ENCODE measurements at places on chromosomes 1 and 21. TPM values are rescaled to one million over a fixed set of nuclear protein-coding genes. Genes with fewer than 3 reads are reported as not detected.

The KLF17 gene
- total RNA-seq = not detected

The HLX gene
- 0.74 TPM for total RNA-seq

The VSIG8 gene
- total RNA-seq = not detected

The KIF14 gene
- total RNA-seq = 0.22 TPM

The SLC35D1 gene
- 5.3 TPM for total RNA-seq

The UBL4B gene
- total RNA-seq = not detected

The RIMS3 gene
- 0.56 TPM for total RNA-seq

The WDR64 gene
- total RNA-seq = not detected

The KRTAP10-11 gene
- not detected for total RNA-seq

The CHIA gene
- not detected for total RNA-seq

The PRR9 gene
- total RNA-seq = not detected

The LEMD1 gene
- not detected for total RNA-seq

The CLDN8 gene
- not detected for total RNA-seq

- no peak for DNase-seq
Observed at GRCh38 chr1:47579809-47580208, 142.0 kb downstream of the FOXD2 start.

DNA sequence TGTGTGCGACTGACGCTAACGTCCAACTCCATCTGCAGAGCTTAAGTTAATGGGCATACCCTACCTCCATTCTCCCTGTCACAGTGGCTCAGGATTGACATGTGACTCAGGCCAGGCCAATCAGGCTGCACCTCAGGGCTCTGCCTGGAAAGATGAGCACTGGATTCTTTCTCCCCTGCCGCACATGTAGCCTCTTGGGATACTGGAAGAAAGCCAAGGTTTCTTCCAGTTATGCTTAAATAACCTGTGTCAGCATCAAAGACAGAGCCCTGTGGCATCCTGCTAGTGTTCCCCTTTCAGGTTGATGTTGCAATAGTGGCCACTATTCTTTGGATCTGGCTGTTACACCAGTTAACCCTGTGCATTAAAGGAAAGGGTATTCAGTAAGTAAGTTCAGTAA, 55.0 kb upstream of the SYT6 start:
- no peak for DNase-seq

- no peak for DNase-seq
Observed at GRCh38 chr21:44736291-44737004, 25.1 kb upstream of the TSPEAR start.

- DNase-seq = no peak
Observed at GRCh38 chr1:53568540-53568939, 109.3 kb downstream of the DMRTB1 start.

GRCh38 chr1:77876884-77877283, 11.5 kb upstream of the NEXN start:
- no peak for DNase-seq

DNA sequence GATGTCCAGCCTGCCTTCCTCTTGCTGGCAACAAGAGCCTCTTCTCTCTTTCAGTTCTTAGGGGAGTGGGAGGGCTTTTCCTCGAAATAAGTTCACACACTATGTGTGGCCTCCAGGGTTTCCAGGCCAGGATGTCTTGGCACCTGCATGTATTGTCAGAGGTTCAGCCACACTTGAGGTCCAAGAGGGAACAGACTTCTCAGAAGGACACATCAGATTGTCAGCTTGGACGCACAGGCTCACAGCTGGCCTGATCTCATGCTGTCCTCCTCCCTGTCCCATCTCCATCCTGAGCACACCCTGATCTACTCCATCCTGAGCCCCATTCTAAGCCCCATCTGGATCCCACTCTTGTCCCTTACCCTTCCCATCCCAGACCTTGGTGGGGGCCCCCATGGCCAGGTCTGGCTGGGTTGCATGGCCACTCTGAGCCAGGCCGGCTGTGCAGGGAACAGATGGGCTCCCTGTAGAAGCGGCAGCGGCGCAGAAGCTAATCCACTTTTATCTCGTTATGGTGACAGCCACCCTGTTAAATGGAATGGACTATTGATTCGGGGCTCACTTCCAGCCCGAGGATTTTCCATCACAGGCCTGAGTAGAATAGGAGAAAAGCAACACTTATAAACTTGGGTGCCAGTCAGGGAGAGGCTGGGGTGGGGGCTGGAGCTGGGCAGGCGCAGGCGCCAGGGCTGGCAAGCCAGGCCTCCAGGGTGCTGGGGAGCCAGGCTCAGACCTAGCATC, 85.1 kb upstream of the CSF3R start:
- DNase-seq = no peak

- DNase-seq = no peak
Observed at GRCh38 chr1:17795081-17795809, 40.1 kb downstream of the ACTL8 start.

- DNase-seq = no peak
Observed at GRCh38 chr1:167293057-167293456, 72.4 kb downstream of the POU2F1 start.

- no peak for DNase-seq
Observed at GRCh38 chr1:81379430-81379829, 421.3 kb upstream of the ADGRL2 start.

DNA sequence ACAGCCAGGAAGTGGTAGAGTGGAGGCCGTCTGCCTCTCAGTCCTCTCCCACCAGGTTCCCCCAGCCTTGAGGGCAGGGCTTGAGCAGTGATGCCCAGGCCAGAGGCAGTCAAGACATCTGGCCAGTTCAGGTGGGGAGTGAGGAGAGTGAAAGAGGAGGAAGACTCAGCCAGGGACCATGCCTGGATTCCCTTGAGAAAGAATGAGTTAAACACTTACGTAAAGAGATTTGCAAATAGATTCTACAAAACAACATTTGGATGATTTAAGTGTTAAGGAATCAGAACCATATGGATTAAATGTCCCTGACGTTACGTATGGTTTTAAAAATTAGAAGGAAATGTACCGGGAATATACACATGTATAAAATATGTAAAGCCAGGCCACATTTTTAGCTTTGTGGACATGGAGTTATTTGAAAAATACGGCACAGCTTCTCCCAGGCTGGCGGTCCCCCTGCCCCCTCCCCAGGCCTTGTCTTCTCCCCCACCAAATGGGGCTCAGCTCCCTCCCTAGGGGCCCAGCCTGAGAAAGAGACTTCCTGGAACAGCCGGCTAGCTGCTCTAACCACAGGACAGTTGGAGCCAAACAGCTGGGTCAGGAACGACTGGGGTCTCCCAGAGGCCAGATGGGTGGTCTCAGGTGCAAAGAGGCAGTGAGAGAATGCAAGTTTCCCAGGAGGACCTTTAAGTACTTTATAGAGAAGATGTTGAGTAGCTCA, 188.3 kb upstream of the EDN2 start:
- DNase-seq = no peak

DNA sequence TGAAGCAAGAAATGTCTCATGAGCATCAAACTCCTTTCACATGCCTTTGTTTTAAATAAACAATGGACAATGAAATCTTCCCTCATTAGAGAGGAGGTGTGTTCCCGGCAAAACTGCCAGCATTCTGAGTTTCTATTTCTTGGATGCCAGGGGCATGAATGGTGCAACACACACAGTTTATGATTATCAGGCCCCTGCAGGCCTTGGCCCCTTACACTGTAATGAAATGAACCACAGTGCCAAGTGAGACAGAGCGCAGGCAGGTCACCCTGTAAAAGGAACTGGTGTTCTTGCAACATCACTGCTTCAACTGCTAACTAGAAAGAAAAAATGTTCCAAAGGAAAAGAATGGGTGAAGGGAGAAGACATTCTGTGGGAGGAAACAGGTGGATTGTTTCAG, 3.8 kb upstream of the PIGC start:
- DNase-seq = no peak

- DNase-seq = no peak
Observed at GRCh38 chr1:78104322-78104721, 58.6 kb downstream of the GIPC2 start.

GRCh38 chr1:9990944-9991343, 6.1 kb upstream of the RBP7 start:
- no peak for DNase-seq

DNA sequence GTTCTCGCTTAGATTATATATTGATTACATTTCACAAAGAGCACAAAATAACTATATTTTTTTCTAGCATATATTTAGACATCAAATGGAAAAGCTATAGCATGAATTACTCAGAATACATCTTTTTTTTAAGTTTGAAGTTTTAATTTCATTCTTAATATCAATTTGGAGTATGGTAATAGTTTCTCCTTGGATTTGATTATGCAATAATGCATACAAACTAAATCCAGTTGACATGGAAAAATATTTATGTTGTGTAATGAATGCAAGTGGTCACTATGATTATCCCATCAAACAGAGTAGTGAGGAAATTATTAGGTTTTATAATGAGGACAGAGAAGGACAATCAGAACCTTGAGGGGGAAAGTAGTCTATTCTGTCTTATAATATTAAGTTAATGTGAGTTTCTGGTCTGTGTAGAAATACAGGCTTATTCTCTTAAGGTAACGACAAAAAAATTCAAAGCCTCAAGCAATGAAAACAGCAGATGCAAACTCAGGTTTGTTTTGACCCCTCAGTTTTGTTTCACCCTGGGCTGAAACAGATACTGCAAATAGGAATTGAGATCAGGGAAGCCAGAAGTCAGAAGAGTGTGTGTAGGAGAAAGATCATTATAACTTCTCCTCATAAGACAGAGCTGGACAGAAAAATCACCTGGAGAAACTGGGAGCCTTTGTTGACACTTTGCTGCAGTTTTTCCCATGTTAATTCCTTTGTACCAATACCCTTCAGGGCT, 23.7 kb downstream of the LRRC8B start:
- DNase-seq = no peak

- no peak for DNase-seq
Observed at GRCh38 chr1:194795917-194796593, 1609.6 kb upstream of the B3GALT2 start.

- no peak for DNase-seq
Observed at GRCh38 chr21:25175938-25176337, 431.3 kb downstream of the MRPL39 start.

DNA sequence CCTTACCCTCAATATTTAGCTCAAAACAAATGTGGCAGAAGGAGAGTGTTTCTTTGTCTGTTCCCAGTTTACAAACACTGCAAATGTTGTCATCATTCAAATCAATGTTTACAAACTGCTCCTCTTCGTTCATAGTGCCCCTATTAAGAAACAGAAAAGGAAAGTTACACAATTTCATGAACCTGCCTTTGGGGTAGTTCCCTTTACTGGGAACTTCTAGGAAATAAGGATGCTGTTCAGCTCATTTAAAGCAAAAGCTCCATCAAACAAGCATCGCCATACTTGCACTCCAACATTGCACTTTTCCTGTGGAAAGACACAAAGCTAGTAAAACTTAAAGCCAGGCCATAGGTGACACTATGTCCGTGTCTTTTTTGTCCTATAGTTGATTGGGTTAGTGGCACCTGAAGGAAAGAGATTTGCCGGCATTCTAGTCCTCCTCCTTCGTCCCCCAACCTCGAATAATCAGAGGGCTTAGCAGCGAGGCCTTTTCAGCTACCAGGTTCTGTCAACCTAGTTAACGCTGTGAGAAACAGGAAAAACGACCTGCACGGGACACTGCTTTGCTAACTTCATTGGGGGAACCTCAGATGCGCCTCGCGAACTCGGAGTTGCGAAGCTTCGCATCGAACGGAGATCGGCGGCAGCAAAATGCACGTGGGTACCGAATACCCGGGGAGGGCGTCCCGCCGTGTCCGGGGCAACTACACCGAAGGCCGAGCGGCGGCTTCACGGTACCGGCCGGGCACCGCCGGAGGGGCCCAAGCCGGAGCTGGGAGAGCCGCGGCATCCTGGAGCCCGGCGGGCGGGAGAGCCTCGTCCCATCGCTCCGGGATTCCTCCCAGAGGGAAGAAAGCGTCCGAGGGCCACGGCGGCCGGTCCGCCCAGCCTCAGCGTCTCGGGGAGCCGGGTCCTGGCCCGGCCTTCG, 706 bp downstream of the C21orf91 start:
- DNase-seq = peak; percentile 45

- DNase-seq = no peak
Observed at GRCh38 chr21:34279285-34279684, 84.5 kb upstream of the KCNE2 start.

- DNase-seq = no peak
Observed at GRCh38 chr1:234617986-234618736, 8.2 kb upstream of the IRF2BP2 start.

DNA sequence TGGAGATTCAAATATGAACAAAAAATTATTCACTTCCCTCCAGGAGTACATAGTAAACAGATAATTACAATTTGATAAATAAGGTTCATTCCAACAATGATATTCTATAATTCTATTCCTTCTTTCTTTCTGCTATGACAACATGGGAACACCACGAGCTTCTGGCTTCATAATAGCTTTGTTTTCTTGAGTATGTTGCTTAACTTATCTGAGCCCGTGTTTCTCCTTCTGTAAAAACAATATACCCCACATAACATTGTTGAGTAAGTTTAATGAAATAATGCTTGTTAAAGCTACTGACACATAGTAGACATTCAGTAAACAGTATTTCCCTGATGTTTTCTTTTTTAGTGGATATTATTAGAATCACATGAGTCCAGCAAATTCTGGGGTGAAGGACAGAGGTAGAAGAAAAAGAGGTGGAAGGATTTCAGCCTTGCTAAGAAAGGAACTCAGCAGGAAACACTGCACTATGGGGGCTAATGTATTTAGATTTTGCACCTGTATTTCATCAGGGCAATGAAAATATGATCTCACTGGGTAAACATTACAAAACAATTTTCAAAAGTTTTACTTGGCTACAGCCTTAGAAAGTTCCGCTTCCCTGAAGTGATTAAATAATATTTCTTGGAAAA, 430.8 kb upstream of the C1orf87 start:
- no peak for DNase-seq

GRCh38 chr1:193705554-193705981, 519.2 kb upstream of the B3GALT2 start:
- DNase-seq = no peak

- no peak for DNase-seq
Observed at GRCh38 chr1:246564839-246565750, 966 bp downstream of the TFB2M start.

Data from pancreas (tissue), 10 donors.